ENCODE measurements at places on chromosomes 11 and 22.

DNA sequence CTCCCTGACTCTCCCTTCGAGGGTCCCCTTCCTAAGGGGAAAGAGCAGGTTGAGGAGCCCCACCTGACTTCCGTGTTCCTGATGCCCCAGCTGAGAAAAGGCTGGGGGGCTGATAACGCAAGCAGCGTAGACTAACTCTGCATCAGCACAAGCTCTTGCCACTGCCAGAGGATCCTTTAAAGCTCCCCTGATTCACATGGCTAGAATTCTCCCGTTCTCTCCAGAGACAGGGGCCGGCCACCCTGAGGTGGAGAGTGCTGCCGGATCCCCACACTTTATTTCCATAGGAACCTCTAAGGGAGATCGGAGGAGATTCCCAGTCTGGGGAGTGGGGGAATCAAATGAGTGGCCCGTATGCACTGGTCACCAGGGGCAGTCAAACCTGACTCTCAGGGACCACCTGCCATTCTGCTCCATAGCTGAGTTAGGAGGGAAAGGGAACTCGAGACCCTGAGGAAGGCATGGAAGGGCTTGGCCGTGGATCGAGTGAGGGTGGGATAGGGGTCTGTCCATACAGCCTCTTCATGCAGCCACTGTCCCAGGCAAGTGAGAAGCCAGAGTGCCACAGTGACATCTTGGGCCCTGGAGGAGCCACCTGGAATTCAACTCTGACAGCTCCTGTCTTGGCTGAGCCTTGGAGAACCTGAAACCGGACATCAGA, 1.4 kb upstream of the VSIG10L2 start:
- no peak for DNase-seq

DNA sequence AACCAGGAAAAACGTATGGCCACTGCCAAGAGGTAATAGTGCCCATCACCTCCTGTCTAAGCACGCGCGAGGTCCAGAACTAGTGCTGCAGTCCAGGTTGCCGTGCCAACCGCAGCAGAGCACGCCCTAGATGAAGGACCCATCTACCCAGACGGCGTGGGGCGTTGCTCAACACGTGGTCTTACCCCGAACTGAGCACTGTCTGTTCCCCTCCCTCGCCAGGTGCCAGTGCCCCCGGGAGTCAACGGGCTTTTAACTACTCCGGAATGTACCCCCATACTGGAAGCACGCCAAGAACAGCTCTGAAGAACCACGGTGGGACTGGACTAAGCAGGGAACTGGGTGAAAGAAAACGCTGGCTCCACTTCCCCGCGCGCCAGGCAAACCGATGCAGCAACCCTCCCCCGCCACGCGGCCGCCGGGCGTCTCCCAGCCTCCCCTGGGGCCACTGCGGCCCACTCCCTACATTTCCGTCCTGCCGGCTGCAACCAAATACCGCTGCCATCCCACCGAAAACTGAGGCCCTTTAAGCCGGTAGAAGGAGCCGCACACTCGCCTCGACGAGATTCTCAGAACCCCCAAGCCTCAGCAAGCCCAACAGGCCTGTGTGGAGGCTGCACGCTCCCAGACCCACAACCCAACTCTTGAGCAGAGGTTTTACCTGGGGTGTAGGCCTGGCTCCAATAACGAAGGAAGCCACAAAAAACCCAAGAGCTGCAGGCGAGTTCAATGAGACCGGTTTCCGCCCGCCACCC, at the start of gene HSPA8:
HSPA8 (minus strand) TSS at position 734 of the 755 bp plus-strand sequence. CDS start 812 bp downstream, outside the sequence.
- DNase-seq, result peak; percentile 32

DNA sequence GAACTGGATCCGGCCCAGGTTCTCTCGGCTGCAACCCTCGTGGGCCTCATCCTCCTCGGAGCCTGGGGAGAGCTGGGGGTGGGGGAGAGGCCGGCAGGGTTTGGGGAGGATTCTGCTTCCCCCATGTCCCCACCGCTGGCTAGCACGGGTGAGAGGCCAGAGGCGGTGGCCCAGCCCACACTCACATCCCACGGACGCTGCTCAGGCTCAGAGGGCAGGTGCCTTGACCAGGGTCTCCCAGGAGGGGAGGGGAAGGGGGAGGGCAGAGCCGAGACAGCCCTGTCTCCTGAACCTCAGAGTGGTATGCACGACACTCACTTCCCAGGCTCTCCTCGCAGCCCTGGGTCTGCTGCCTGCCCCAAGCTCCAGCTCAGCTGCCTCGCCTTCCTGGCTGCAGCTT, 19.6 kb downstream of the LRRC10B start:
- DNase-seq, result no peak

GRCh38 chr22:29937940-29938693, 55.1 kb downstream of the MTMR3 start:
- DNase-seq, result no peak

DNA sequence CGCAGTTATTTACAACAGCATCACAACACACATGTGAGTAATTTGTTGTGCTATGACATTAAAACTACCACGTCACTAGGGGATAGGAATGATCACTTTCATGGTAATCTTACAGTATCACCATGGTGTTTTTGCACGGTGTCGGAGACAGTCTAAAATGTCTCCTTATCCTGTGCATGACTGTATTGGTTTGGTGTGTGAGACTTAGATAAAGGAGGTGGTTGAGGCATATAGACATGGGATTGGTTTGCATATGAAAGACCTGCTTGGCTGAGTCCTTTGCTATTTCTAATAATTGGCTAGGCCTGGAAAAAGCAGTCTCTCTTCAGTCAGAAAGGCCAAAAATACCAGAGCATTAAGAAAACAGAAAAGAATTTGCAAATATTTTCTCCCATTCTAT, 30.2 kb downstream of the MSANTD4 start:
- DNase-seq, result no peak

DNA sequence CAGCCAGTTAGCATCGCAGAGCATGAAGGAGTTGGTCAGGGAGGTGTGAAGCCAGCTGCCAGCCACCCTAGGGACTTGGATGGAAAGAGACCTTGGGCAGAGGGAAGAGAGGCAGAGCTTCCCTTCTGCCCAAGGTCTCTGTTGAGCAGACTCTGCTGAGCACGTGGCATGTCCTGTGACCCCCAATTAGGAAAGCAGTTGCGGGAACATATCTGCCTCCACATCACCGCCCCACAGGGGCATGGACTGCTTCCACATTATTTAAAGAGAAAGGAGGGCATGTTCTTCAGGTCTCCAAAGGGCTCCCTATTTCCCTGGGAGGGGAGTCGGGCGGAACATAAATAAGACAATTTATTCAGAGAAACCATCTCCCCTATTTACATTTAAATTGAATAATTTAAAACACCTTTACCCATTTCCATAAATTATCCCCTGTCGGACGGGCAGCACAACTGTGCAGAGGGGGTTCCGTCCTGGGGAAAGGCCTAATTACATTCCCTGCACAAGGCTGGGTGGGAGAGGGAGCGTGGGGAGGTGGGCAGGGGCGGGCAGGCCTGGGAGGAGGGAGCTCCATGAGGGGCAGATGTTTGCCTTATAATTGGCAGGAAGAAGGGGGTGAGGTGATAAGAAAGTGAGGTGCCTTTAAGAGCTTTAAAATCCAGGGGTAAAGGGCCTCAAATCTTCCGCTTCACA, 88.8 kb upstream of the THY1 start:
- DNase-seq, result no peak

- DNase-seq, result no peak
These were observed 75.0 kb downstream of the JRKL start for GRCh38 chr11:96464700-96465307.

DNA sequence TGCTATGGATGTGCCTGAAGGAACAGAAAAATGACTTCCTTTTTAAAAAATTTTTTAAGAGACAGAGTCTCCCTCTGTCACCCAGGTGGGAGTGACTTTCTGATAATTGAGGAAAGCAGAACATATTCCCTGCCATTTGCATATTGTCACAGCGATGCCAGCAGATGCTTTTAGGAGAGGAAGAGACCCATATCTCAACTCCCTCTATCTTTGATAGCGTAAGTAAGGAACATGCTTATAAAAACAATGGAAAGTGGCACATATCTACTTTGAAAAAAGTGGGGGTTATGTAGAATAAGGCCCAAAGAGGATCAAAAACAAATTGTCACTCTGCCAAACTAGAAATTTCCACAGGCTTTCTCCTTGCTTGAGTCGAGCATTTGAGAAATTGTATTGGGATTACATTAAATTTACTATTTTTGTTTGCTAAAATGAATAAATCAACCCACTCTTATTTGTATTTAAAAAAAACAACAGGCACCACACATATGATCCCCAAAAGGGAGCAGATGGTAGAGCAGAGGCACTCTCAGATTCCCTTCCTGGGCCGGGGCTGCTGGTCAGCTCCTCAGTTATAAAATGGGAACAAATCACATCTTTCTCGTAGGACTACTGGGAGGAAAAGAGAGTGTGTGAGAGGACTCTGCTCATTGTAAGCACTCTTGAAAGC, 68.8 kb upstream of the TSPAN18 start:
- no peak for DNase-seq

DNA sequence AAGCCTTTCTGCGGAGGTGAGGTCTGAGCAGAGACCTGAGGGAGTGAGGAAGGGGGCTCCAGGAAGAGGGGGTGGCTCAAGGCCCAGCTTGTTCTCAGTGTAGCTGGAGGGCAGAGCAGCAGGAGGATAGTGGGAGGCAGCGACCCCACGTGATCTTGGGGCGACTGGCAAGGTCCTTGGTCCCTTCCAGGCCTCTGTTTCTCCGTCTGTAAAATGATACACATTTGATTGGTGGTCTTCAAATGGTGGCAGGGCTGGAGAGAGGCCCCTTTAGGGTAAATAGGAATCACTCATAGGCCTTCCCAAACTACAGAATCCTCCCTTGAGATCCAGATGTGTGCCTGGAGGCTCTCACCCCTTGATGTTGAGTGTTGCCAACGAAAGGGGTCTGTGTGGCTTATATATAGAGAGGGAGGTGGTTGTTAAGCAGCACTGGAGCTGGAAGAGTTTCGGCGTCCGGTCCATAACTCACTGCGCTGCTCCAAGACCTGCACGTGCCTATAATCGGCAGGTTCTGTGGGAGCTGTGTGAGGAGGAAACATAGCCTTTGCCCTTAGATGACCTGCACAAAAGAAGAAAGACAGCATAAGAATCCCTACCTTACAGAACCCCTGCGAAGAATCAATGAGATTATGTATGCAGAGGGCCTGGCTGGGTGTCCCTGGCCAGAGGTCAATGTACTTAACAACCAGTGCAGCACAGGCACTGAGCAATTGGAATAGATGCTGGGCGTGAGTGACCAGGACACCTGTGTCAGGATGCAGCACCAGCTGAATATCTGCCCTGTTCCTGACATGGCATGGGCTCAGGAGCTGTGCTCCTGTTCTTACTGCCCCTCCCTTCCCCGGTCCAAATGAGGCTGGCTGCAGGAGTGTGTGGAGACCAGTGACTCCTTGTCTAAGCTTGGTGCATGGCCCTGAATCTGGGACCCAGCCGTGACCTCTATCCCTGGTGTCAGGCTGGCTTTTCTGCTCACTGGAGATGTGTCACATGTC, 28.7 kb downstream of the OTOG start:
- DNase-seq, result no peak
